Activated CD4-positive, alpha-beta T cell treated with anti-CD3 and anti-CD28 coated beads for 24 hours (primary cell): ENCODE measurements at places on chromosomes 1 and 21.

DNA sequence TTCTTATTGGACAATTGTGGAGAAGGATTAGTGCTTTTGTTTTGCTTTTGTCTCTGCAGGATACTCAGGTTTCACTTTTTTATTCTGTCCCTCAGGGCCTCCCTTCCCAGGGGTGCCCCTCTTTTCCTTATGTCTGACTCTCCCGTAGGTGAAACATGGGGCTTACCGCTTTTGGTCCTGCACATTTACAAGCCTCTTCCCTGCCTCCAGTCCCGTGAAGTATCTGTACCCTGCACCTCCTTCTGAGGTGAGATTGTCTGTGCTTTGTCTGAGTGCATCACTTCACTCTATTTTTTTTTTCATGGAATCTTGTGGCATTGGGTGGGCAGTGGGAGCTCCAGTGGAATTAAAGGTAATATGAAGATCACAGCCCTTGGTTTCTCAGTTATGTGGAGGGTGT, 758.1 kb upstream of the TPTE start:
- no peak for DNase-seq

DNA sequence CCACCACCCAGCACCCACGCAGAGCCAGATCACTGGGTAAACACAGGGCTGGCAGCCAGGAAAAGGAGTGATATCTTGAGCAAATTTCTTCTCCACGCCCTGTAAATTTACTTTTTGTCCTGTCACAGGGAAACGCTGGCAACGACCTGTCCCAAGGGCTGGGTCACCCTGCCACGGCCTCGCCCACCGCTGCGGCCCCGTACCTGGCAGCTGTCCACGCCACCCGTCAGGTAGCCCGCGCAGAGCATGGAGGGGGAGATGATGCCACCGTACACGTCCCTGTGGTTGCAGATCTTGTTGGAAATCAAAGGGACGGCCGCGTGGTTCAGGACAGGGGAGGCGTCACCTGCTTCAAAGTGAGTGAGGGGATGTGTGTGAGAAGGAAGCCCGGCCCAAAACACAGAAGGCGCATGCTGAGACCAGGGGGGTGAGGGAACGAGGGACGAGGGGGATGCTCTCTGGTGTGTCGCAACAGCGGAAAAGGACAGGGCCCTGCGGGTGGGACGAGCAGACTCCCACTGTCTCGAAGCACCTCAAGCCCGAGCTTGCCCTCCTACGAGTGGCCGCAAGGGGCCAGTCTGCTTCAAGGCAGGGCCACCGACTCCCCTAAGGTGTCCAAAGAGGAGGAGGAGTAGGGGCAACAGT, 10.1 kb upstream of the TFF1 start:
- no peak for DNase-seq

DNA sequence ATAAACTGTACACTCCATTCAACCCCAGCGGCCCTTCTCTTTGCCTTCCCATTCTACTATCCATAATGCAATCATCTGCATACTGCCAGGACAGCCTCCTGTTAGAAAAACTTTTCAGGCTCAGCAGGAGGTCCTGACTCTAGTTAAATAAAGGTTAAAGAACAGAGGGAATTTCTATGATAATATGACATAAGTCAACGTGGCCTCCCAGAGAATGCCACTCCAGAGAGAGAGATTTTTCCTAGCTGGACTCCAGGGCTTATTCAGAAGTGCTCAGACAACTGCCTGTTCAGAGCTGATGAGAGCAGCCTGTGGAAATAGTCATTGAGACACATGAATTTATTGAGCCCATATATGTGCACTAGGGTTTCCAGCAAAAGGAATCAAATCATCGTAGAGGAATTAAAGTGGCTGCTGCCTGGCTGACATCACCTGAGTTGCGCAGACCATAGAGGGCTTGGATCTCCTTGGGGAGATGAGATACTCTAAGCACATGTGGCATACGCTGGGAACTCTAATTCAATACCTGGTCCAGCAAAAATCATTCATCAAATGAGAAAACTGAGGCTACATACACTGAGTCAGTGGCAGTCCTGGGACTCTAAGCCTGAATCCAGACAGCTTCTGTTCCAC, 736.2 kb downstream of the PTPRU start:
- DNase-seq, result no peak

- no peak for DNase-seq
Measured at GRCh38 chr1:47803815-47804501, 193.2 kb downstream of the TRABD2B start.

DNA sequence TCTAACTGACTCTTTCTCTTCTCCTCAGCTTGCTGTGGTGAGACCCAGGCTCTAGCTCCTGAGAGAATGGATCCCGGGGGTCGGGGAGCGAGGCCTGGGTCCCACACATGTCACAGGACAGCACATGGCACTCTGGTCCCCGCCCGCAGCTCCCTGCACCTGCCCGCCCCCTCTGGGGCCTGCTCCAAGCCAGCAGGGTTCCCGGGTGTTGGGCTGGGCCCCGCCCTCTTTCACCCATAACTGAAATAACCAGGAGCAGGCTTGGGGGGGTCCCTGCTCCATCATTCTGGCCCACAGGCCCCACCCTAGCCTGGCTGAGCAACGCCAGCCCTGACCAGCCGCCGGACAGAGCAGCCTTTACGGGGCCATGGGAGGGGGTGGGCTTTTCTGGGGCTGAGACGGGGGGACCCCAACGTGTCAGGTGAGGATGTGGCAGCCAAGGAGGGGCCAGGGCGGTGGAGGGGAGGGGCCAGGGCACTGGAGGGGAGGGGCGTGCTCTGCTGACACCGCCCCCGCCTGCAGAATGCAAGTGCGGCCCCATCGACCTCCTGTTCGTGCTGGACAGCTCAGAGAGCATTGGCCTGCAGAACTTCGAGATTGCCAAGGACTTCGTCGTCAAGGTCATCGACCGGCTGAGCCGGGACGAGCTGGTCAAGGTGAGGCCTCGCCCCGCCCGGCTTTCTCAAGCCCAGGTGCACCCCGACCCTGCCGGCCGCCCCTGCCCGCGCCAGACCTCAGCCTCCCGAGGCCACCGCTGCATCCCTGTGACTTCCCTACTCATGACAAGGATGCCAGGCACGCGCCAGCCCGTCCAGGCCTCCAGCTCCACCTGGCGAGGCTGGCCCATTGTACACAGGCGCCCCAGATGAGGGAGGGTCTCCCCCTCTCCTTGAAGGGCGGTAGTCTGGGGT, 19.4 kb downstream of the COL6A1 start:
- no peak for DNase-seq

DNA sequence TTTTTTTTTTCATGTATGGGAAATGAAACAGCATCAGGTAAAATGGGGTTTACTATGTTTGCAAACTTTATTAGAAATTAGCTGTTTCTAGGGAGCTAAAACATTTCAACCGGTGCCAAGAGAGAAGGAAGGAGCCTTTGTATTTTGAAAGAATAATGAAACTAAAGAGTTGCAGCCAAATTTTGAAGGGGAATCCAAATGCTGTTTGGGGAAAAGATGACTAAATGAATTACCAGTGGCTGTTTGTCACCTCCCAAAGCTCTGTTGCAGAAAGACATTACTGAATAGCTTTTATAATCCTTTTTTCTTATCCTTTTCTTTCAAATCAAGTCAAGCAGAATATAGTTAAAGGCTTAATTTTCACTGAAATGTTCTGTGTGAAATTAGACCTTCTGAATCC, 591.3 kb upstream of the ADGRL2 start:
- DNase-seq, result no peak

DNA sequence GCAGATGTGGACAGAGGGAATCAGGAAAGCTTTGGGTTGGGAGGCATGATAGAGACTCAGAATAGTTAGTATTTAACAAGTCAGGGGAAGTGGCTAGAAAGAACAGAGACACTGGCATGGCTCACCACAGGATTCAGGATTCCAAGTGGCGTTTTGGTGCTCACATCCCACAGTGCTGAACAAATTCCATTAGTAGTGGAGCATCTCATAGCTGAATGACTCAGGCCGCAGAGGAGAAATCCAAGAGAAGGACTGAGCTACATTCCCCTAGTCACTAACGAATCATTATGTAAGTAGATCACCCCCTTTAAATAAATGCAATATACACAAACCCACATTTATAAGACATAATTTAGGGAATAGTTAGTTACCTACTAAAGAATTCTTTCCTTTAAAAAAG, 5.0 kb upstream of the KCNJ9 start:
- no peak for DNase-seq

GRCh38 chr1:97412166-97412565, 508.7 kb downstream of the DPYD start:
- DNase-seq, result no peak

DNA sequence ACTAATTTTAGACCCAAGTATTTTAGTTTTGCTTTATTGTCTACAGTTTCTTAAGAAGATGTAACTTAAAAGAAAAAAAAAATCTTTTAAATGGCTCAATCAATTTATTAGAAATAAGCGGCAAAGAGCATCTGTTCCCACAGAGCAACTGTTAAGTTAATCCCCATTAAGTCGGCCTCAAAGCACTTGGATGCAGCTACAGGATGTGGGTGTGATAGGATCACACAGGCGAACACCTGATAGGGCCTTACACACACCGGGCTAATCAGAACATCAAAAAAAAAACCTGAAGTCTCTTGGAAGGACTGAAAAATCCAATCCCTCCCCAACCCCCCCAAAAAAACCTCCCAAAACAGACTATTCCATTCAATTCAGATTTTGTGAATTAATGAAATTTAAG, 23.0 kb downstream of the APP start:
- no peak for DNase-seq
